Panc1 (cell line): ENCODE measurements at places on chromosomes 11 and 22. TPM values are rescaled to one million over a fixed set of nuclear protein-coding genes. Genes with fewer than 3 reads are reported as not detected.

DNA sequence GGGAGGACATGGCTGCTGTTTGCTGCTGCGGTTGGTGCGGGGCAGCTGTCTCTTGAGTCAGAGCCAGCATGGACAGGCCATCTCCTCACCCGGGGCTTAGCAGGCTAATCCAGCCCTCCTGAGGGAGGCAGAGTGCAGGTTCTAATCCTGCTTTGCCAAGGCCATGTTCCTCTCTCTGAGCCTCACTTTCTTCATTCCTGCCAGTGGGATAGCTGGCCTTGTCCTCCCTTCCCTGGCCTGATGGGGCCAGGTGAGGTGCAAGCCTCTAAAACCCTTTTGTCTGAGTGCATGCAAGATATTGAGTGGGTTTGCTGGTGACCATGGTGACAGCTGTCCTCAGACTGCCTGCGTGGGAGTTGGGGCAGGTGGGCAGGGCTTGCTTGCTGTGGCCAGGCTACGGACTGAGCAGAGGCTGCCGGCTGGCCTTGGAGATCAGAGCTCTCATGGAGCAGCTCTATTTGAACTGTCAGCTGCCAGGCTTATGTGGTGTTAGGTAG, 3.6 kb downstream of the USP35 start:
- peaks cover 12% of the 10 kb centered on the region for H3K4me1 ChIP-seq
- no peak overlapping the region for H3K27ac ChIP-seq
- DNase-seq = no peak
- H3K4me3 ChIP-seq = no peak overlapping the region

The POTEH gene
- total RNA-seq = not detected

DNA sequence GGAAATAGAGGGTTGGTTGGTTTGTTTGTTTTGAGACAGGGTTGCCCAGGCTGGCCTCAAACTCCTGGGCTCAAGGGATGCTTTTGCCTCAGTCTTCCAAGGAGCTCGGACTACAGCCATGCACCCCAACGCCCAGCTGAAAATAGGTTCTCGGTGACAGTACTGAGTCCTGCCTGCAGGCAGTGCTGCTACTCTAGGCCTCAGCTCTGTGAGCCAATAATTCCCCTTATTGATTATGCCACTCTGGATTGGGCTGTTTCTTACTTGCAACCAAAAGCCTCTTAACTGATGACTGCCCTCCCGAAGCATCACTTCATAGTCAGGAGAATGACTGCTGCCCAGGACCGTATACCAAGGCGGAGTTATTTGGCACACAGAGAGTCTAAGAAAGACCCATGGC, 1.2 kb upstream of the C11orf16 start:
- no peak for DNase-seq
- H3K36me3 ChIP-seq = no peaks in the 10 kb centered on the region
- H3K4me3 ChIP-seq = no peak overlapping the region
- H3K27ac ChIP-seq = no peak overlapping the region
- H3K27me3 ChIP-seq = no peaks in the 10 kb centered on the region

DNA sequence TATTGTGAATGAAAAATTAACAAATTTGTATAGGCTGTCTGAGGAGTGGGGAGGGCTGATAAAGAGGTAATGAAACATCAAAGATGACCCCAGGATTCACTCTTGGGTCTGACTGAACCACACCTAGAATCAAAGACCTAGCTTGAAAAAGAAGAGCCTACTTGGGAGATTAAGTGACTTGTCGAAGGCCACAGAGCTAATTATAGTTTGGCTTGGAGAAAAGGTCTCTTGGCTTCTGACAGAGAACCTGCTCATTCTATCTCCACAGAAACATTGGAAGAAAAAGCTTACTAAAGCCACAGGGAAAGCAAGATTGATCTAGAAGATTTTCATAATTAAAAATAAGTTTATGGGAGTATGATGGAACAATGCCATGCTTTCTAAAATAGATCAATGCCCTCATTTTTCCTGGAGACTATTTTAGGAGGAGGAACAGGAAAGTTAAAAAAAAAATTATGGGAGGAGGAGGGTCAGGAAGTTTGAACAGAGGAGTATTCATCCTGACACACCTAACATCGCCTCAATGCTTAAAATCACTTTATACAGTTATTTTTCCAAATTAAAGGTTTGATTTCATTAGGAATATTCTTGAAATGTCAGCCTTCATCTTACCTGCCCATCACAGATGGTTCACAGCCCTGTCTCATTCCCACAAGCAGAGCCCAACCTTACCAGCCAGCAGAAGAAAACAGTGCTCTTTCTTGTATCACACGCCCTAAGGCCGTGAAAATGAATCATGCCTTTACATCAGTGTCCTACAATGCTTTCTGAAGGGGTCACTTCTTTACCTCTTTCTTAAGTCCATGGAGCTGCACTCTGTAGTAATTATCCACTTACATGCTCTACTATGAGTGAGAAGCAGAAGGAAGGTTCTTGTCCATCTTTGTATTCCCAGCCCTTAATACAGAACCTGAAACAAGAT, 231.1 kb upstream of the MPPED2 start:
- H3K27ac ChIP-seq = no peak overlapping the region
- no peaks in the 10 kb centered on the region for H3K4me1 ChIP-seq
- no peaks in the 10 kb centered on the region for H3K27me3 ChIP-seq
- H3K36me3 ChIP-seq = no peaks in the 10 kb centered on the region
- DNase-seq = no peak

GRCh38 chr11:76778874-76779273, 4.3 kb upstream of the TSKU start:
- no peaks in the 10 kb centered on the region; the same call in 1 of the 2 replicates for H3K36me3 ChIP-seq
- no peak overlapping the region for H3K4me3 ChIP-seq
- H3K27ac ChIP-seq = no peak overlapping the region
- DNase-seq = no peak

The SERPING1 gene
- total RNA-seq = 1.3 TPM

DNA sequence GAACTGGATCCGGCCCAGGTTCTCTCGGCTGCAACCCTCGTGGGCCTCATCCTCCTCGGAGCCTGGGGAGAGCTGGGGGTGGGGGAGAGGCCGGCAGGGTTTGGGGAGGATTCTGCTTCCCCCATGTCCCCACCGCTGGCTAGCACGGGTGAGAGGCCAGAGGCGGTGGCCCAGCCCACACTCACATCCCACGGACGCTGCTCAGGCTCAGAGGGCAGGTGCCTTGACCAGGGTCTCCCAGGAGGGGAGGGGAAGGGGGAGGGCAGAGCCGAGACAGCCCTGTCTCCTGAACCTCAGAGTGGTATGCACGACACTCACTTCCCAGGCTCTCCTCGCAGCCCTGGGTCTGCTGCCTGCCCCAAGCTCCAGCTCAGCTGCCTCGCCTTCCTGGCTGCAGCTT, 19.6 kb downstream of the LRRC10B start:
- DNase-seq = no peak
- H3K27me3 ChIP-seq = no peaks in the 10 kb centered on the region
- no peak overlapping the region for H3K4me3 ChIP-seq

- DNase-seq = no peak
- 0 out of 2 replicates have a peak, but pooled peaks cover 2% of the 10 kb centered on the region for H3K4me1 ChIP-seq
- no peaks in the 10 kb centered on the region for H3K36me3 ChIP-seq
- H3K27ac ChIP-seq = no peak overlapping the region
- H3K27me3 ChIP-seq = no peaks in the 10 kb centered on the region; the same call in 1 of the 2 replicates
- no peak overlapping the region for H3K4me3 ChIP-seq
Observed at GRCh38 chr11:116279511-116279910, 493.3 kb downstream of the BUD13 start.

The NCAPH2 gene
- total RNA-seq = 55.6 TPM

- H3K36me3 ChIP-seq = no peaks in the 10 kb centered on the region
- H3K27ac ChIP-seq = no peak overlapping the region
- H3K4me1 ChIP-seq = no peaks in the 10 kb centered on the region
- peaks cover 2% of the 10 kb centered on the region; the same call in 1 of the 2 replicates for H3K27me3 ChIP-seq
Observed at GRCh38 chr11:94925422-94926270, 47.7 kb downstream of the CWC15 start.

DNA sequence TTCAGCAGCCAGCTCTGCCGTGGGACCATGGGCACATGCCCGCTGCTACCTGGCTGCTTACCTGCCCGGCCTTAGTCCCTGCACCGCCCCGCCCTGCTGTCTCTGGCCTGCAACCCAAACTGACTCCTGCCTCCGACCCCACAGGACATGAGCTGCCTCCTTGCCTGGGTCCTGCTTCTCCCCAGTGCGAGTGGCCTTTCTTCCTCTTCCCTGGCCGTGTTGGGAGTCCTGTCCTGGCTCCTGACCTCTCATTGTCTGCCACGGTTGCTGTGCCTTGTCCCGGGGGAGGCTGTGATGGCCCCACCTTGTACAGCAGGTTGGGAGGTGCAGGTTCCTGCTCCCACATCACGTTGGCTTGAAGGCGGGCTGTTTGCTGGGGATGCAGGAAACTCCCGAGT, 370.0 kb downstream of the TBC1D22A start:
- H3K4me1 ChIP-seq = no peaks in the 10 kb centered on the region
- no peak overlapping the region for H3K4me3 ChIP-seq
- no peak overlapping the region for H3K27ac ChIP-seq
- no peaks in the 10 kb centered on the region for H3K27me3 ChIP-seq
- H3K36me3 ChIP-seq = no peaks in the 10 kb centered on the region

The SAA4 gene
- not detected for total RNA-seq

DNA sequence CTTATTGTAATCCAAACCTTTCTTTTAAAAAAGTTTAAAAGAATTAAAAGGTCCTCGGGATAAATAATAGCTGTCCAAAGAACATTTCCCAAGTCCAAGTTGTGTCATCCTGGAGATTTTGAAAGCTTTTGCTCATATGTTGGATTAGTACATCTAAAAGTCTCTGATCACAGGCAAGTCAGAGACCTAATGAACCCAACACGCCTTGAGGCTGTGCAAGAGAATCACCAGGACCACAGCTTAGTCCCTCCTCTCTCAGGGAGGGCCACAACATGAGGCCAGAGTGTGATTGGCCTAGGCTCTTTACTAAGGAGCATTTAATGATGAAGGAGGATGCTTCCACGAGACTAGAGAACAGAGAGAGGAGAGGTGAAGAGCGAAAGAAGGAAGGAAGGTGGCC, 98.7 kb upstream of the OR5AK2 start:
- no peak overlapping the region for H3K4me3 ChIP-seq
- H3K27me3 ChIP-seq = no peaks in the 10 kb centered on the region
- no peak for DNase-seq
- H3K36me3 ChIP-seq = no peaks in the 10 kb centered on the region
- H3K27ac ChIP-seq = no peak overlapping the region

- H3K36me3 ChIP-seq = no peaks in the 10 kb centered on the region
- no peak for DNase-seq
- no peaks in the 10 kb centered on the region for H3K4me1 ChIP-seq
- H3K27ac ChIP-seq = no peak overlapping the region
- H3K4me3 ChIP-seq = no peak overlapping the region
Observed at GRCh38 chr22:48931452-48931851, 896.2 kb downstream of the BRD1 start.

DNA sequence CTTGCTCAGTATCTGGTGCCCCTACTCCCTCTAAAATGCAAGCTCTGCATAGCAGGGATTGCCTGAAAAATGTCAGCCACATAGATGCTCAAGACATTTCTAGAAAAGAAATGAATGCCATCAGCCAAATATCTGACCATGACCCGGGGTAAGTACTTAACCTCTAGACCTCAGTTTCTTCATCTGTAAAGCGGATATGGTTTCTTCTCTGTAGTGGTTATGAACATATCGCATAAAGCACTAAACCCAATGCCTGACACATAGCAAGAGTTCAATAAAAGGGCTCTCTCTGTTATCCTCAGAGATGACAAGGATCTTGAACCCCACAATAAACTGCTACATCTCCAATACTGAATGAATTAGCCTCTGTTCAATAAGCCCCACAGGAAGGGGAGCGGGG, 122.6 kb downstream of the ABTB2 start:
- no peaks in the 10 kb centered on the region for H3K36me3 ChIP-seq
- H3K27me3 ChIP-seq = no peaks in the 10 kb centered on the region
- H3K27ac ChIP-seq = no peak overlapping the region
- DNase-seq = no peak
- peaks cover 22% of the 10 kb centered on the region for H3K4me1 ChIP-seq
